ENCODE measurements at places on chromosomes 7 and 10. TPM values are rescaled to one million over a fixed set of nuclear protein-coding genes. Genes with fewer than 3 reads are reported as not detected.

The CRPPA gene
- total RNA-seq = 4.1 TPM

The GPER1 gene
- total RNA-seq = 2.4 TPM

The IPMK gene
- 4.5 TPM for total RNA-seq

The FBXL13 gene
- 3.6 TPM for total RNA-seq

The BTRC gene
- total RNA-seq = 37.5 TPM

The NRAP gene
- not detected for total RNA-seq

The GPR15LG gene
- total RNA-seq = not detected

The SPOCK2 gene
- 28.5 TPM for total RNA-seq

The SCIN gene
- total RNA-seq = 3.9 TPM

The CHN2 gene
- total RNA-seq = 8.0 TPM

The SPDYE8 gene
- not detected for total RNA-seq

The ZNF777 gene
- total RNA-seq = 18.5 TPM

The ADCY1 gene
- total RNA-seq = 4.7 TPM

The TMEM176B gene
- total RNA-seq = 2.3 TPM

The DNA2 gene
- total RNA-seq = 14.4 TPM
